ENCODE measurements at places on chromosomes 7 and 10.

DNA sequence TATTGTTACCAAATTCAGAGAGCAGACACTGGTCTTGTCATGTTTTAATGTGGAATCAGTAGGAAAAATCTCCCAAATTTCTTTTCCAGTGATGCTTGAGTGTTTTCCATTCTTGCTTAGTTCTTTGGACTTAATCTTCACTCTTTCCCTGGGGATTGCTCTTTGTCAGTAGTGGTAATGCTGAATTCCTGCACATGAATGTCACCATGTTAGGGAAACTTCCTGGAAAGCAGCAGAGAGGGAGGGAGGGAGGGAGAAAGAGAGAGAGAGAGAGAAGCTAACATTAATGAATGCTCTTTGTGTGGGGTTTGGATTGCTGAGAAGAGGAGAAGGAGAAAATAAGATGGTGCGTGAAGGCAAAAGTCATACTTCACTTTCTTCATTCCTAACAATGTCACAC, 295.3 kb upstream of the COBL start:
- no peak for DNase-seq

- DNase-seq = no peak
Observed at GRCh38 chr7:151869455-151869854, 7.5 kb downstream of the PRKAG2 start.

DNA sequence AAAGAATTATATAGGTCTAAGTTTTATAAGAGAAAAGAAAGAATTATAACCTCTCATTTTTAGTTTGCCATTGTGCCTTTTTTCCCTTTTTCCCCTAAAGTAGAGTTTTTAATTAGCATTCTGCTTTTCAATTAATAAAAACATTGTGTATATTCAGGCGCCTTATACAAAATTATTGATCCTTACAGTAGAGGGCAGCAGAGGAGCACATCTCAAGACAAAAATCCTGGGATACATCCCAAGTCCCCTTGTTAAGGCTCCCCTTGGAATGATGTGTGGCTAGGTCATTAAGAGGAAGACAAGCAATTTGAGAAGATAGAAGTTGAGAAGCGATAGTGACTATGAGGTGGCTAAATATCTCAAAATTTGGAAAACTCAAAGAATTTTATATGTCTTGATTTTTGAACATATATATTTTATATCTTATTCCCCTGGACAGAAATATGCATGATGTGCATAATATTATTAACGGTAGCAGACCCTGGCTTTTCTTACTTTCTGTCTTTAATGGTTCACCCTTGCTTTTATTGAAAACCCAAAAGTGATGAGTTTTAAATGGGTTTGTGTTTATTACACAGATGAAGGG, 19.1 kb upstream of the TPK1 start:
- DNase-seq = peak; percentile 9

DNA sequence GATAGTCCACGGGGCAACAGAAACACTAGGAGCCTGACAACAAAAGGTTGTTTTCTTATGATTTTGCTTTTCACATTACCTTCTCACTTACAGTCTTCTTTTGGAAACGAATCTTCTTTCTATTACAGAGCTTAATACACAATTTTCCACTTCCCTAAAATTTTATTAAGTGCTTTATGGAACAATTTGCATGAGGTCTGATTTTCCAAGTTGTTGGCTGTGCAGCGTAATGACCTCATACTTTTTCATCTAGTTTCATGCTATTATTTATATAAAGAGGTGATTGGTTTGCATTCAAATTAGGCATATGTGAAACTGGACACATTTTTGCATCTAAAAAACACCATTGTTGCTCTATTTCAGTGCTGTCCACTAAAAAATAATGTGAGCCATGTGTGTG, 76.7 kb downstream of the CFAP58 start:
- DNase-seq = no peak

DNA sequence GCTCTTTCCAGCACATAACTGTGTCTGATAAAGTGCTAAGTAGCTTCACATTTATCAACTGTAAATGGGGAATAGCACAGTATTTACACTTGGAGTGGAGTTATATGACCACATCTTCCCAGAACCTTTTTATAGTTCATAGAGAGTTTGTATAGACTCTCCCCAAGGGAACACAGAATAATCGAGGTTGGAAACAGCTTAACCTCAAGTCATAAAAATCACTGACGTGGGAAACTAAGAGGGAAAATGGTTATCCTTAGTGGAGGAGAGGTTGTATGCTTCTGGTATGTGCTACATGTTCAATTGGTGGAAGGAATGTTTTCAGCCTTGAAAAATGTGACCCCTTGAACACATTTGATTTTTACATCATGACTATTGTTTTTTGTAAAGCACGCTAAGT, 167.9 kb upstream of the KIAA1217 start:
- DNase-seq = no peak

DNA sequence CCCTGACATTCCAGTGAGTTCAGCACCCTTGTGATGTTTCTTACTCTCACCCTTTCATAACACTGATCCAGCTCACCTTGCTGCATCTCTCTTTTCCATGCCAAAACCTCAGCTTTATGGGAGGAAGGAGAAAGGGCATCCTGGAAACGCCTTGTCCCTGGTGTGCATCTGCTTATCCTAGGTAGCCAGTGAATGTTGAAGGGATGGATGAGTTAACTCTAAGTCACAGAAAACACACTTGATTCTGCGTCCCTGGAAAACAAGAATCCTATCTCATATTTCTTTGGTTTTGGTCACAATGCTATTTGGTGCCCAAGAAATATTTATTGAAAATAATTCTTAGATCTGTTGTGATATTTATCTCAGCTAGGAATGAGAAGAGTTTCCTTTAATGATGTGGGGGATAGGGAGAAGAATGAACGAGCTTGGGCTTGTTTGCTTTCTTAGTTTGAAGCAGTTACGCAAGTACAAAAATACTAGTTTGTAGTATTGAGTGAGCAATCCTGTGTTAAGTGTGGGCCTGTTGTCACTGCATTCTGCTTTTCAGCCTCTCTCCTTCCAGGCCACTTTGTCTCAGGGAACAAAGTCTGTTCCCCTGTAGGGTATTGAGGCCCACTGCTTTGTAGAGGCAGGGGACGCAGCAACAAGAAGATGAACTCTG, 126.5 kb downstream of the ARID5B start:
- no peak for DNase-seq

DNA sequence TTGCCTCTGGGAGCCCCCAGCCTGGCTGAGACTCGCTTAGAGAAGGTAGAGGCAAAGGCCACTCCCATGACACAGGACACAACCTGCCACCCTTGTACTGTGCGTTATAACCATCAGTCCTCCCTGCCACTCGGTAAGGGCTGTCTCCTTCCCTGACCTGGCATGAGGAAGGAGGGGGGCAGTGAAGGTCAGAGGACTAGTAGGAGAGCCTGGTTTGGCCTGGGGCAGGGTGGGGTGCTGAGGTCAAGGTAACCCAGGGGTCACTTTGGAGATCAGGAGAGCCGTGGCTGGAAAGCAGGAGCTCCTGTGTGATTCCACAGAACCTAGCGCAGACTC, 6.9 kb upstream of the TNRC18 start:
- DNase-seq = no peak

DNA sequence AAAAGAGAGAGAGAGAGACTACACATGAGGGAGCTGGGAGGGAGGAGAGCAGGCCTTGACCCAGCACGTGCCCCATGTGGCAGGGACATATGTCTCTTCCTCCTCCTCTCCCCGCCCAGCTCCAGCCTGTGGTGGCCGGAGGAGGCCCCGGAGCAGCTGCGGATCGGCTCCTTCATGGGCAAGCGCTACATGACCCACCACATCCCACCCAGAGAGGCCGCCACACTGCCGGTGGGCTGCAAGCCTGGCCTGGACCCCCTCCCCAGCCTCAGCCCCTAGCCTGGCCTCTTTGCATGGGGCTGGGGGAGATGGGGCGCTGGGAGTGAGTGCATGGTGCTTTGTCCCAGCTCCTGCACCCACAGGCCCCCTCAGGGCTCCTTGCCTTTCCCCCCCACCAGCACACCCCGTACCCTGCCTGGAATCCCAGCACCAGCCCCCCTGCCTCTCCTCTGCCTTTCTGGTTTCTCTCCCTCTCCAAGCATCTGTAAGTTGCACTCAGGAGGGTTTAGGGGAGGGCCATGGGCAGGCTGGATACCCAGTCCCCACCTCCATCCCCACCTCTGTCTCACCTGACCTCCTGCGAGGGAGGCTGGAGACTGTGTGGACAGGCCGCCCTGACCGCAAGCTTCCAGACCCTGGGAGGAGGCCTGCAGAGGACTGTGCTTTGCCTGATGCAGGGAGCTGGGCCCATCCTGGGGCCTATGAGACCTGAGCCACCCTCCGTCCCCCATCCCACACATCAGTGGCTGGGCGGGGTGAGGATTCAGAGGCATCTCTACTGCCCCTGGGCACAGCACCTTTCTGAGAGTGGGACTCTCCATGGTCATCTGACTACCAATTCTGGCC, 4.8 kb downstream of the UPK3B start:
- no peak for DNase-seq

GRCh38 chr7:88772776-88773175, 13.3 kb downstream of the ZNF804B start:
- DNase-seq = peak; percentile 8

- DNase-seq = peak; percentile 66
Observed at GRCh38 chr7:29853789-29854188, 47.5 kb downstream of the WIPF3 start.

DNA sequence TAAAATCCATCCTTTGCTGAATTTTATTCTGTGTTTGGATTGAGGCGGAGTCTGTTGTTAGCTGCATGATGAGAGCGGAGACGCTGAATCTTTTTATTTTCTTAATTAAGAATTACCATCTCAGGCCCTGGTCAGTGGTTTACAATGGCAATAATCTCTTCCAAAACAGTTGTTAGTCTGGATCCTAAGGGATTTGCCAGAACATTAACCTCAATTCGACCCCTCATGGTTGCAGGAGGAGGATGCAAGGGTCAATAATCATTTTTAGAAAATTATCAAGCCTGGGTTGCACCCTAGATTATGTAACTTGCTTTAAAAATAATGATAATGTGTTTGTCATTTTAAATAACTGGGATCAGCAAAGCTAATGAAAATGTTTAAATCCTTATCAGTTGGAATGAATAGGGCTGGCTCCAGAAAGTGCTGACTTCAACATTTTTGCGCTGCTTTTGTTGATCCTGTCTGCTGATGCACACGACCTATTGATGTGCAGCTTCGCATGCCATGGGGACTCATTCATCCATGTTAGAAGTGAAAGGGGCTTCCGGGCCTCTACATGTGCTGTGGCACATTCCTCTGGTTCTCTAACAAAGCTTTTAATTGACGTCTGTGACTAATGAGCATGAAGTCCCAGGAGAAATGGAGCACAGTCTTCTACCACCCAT, 80.7 kb upstream of the KIAA1217 start:
- no peak for DNase-seq

DNA sequence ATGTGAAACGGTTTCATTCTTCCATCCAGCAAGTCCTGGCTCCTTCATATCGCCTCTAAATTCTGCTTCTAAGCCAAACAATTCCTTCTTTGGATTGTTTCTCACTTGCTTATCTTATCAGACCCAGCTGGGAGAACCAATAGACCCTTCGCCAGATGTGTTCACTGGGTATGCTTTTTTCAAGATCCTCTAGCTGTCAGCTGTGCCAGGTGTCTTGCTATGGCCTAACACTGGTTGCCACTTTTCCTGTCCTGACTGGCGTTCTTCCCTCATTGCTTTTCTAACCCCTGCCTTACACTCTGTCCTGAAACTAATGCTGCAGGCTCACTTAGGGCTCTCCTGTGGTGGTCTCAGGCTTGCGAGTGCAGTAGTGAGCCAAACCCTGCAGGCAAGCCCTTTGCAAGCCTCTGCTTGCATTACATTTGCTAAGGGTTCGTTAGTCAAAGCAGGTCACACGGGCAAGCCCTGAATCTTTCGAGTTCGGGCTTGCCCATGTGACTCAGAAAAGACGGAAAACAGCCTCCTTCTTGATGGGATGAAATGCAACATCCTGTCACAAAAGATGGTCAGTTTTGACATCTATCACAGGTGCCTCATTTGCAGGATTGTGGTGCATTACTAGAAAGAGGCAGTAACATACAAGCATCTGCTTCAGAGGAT, 92.8 kb downstream of the VWC2 start:
- no peak for DNase-seq

- DNase-seq = no peak
Observed at GRCh38 chr10:37856881-37857286, 526 bp downstream of the ZNF248 start.

DNA sequence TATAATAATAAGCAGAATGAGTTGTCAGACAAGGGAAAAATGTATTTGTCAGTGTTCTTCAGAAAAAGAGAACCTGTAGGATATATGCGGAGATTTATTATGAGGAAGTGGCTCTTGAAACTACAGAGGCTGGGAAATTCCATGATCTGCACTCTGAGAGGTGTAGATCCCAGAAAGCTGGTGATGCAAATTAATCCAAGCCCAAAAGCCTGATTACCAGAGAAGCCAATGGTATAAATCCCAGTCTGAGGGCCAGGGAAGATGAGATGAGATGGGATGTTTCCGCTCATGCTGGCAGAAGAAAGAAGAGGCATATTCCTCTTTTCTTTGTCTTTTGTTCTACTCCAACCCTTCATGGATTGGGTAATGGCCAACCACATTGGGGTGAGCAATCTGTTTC, 732.8 kb upstream of the IGFBP3 start:
- no peak for DNase-seq

DNA sequence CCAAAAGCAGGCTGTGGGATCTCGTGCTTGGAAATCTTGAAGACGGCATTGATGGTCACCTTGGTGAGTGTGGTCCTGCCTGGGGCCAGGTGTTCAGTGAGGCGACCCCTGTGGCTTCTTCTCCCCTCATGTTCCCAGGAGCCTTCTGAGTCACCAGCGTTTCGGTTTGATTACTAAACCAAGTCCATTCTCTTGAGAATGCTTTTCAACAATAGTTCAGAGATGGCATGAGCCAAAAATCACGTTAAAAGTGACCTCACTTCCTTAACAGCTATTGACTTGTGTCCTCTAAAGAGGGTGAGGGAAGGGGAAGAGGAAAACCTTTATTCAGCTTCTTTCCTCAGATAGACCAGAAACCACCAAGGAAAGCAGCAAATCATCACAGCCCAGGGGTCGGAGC, 315.2 kb downstream of the GATA3 start:
- DNase-seq = no peak

DNA sequence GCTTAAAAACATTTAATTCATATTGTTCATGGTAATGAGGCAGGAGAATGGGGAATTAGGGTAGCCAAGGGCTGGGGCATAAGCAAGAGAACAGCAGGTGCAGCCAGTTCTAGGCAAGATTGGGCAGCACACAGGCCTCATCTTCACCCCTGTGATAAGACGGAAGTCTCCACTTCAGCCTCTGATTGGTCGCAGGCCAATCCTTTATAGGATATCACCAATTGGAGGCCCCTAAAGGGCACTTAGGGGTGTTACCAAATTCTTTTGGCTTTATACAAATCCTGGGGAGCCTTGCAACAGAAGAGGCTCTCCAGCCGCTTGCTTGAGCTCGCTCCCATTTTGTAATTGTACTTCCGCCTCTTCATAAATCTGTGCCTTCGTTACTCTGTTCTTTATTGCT, 231.1 kb downstream of the REEP3 start:
- no peak for DNase-seq

All from NCI-H510A treated with DMSO at 0.1 percent for 48 hours (cell line).